Activated effector memory CD4-positive, alpha-beta T cell treated with Interleukin-2 at 50 U/mL for 16 hours (primary cell): ENCODE measurements at places on chromosomes 2 and 18.

DNA sequence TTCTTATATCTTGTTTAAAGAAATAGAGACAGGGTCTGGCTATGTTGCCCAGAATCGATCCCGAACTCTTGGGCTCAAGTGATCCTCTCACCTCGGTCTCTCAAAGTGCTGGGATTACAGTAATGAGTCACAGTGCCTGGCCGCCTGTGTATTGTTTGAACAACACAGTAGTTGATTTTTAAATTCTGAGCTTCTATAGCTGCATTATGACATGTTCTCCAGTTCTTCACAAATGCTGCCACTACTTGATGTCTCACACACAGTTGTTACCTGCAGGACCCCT is 7.7 kb upstream of the RHOB start:
- no peak for DNase-seq

- DNase-seq, result no peak
Measured at GRCh38 chr2:67295851-67296250, 101.3 kb upstream of the ETAA1 start.

- no peak for DNase-seq
Measured at GRCh38 chr2:164737612-164738081, 104.0 kb downstream of the COBLL1 start.

DNA sequence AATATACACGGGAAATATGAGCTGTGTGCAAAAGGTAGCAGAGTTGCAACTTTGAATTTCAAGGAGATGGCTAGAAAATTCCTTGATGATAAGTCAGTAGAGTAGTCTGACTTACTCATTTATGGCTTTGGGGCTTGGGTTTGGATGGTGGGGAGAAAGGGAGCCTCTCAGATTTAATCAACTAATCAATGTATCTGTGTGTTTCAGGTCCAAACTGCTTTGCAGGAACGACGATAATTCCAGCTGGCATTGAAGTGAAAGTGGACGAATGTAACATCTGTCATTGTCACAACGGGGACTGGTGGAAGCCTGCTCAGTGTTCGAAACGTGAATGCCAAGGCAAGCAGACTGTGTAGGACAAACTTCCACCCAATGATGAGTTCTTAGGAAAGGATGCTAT is 164.6 kb downstream of the VWC2L start:
- no peak for DNase-seq

DNA sequence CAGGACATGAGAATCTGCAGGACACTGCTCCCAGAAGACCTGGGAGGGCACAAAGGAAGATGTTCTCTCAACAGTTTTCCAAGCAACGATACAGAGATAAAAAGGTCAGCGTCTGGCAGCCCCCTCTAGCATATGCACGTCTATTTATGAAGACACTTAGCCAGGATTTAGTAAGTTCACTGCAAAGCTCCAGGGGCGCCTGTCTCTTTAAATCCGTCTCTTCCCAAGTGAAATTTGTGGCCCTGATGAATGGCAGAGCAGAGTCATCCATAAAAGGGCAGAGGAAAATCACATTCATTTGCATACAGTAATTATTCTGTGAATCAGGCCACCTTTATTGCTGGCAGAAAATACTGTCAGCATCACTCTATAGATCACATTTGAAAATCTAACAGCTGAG is 390.9 kb upstream of the SMIM21 start:
- DNase-seq, result no peak

GRCh38 chr2:23617811-23618215 is 232.8 kb downstream of the KLHL29 start:
- DNase-seq, result no peak

- DNase-seq, result peak; percentile 99
Measured at GRCh38 chr18:9136315-9137155, at the start of gene ANKRD12. ANKRD12 (plus strand) TSS chr18:9136781; CDS start chr18:9182433, 45,652 bp downstream.

GRCh38 chr2:64707276-64707675 is 53.6 kb upstream of the SERTAD2 start:
- DNase-seq, result no peak

DNA sequence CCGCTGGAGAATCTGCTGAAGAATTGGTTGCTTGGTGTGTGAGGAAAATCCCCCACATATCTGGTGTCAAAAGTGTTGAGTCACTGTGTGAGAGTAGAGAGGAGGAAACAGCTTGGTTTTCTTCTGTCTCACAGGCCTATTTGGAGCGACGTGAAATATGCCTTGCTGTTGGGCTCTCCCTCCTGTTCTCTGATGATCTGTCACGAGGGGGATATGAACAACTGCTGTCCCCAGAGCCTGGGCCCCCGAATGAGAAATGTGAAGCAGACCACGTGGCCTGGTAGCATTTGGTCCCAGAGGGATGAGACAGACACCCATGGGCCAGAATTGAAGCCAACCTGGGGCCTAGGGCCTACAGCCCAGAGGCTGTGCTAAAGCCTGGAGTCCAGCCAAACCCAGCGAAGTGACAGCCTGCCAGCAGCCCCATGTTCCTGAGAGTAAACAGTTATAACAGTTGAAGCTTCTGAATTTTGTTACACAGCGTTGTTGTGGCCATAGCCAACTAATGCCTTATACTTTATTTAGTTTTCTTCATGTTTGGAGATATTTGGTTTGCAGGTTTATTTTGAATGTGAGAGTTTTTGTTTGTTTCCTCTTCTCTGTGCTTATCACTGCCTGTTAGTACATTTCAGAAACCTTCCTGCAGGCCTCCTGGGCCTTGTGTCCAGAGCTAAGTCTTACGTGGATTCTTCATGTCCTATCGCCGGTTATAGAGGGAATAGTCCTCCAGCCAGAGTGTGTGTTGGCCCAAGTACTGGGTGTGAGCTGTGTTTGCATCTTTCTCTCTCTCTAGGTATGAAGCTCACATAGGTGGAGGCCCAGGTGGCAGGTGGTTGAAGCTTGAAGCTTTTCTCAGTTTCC is 18.7 kb upstream of the COLEC12 start:
- no peak for DNase-seq

- no peak for DNase-seq
Measured at GRCh38 chr2:4499316-4500030, 796.1 kb downstream of the DCDC2C start.

DNA sequence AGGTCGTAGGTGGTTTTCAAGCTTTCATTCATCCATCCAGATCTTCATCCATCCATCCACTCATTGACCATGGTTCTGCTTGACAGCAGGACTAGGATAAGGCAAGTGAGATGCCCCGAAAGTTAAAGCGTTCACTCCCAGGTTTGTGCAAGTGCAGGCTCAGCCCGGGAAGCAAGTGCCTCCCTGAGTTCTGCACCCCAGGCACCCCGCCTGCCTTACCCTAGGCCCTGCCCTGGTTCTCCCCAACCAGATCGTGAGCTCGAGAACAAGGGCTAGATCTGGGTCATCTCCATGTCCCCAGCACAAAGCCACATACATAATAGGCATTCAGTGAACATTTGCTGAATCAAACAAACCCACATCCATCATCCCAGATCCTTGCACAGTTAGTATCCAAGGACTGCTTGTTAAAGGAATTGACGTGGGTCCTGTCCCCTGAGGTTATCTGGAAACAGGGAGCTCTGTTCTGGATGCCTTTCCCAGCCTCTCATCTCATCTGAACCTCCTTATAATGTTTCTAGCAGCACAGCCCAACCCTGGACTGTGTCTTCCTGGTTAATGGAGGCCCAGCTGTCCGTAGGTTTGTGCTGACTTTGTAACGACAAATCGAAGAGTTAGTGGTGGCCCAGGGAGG is 116.1 kb upstream of the GPC1 start:
- no peak for DNase-seq

- no peak for DNase-seq
Measured at GRCh38 chr2:98550165-98550564, 58.1 kb downstream of the COA5 start.

DNA sequence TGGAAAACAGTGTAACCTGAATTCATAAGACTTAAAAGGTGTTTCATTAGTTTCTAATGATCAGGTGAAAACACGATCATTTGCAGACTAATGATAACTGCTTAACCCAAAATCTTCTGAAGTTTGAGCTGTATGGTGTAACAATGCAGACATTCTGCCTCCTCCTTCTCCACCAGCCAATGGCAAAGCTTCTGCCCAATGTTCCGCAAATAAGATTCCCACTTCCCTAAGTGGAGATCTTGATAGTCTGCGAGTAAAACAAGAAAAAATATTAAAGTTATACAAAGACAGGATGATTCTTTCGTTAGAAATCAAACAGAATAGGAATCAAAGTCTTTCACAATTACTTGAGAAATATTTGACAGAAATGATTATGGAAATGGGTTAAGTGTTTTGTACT is 8.1 kb downstream of the C2orf42 start:
- no peak for DNase-seq

- DNase-seq, result no peak
Measured at GRCh38 chr2:45278365-45279078, 269.3 kb upstream of the SIX2 start.

- DNase-seq, result no peak
Measured at GRCh38 chr18:58565021-58565420, 63.9 kb downstream of the ALPK2 start.

DNA sequence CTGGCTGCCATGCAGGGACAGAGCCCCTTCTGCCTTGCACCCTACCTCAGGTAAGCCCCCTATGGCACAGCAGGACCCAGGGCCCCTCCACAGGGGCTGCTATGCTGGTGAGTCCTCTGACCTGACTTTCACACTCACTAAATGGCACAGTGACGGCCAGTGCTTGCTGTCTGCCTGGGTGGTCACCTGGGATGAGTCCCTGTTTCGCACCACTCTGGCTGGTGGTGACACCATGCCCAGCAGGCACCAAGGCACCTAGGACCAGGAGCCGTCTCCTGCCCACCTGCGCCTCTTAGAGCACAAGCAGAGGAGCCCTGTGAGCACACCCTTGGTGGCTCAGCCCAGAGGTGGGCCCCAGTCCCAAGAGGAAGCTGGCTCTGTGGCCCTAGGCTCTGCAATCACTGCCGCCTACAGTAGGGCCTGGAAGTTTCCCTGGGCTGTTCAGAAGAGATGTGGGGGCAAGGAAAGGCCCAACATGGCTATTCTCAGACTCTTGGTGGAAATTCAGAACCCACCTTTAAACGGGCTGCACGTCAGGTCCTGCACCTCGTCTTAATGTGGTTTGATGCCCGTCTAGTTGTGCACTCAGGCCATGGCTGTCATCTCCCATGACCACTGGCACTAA is 96.0 kb downstream of the PLB1 start:
- DNase-seq, result no peak

GRCh38 chr2:145739681-145740080 is 1219.8 kb upstream of the ZEB2 start:
- no peak for DNase-seq
